ENCODE measurements at places on chromosomes 4 and X.

DNA sequence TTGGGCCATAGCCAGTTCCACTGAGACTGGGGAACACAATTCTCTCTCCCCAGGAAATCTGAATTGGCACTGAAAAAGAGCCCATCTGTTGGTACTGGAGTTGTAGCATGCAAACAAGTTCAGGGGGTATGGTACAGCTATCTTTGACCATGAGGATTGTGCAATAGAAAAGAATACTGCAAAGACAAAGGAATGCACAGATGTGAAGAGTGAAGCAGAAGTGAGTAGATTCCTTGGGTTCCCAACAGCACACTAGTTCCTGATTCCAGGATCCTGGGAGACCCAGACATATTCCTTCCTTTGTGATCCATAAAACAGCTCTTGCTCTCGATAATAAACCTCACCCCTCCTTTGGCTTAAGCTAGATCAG, 43.3 kb upstream of the CTAG2 start:
- H3K27ac ChIP-seq = no peak overlapping the region
- H3K27me3 ChIP-seq = no peaks in the 10 kb centered on the region
- no peak for DNase-seq
- peaks cover 4% of the 10 kb centered on the region for H3K4me1 ChIP-seq
- peaks cover 19% of the 10 kb centered on the region for H3K36me3 ChIP-seq

DNA sequence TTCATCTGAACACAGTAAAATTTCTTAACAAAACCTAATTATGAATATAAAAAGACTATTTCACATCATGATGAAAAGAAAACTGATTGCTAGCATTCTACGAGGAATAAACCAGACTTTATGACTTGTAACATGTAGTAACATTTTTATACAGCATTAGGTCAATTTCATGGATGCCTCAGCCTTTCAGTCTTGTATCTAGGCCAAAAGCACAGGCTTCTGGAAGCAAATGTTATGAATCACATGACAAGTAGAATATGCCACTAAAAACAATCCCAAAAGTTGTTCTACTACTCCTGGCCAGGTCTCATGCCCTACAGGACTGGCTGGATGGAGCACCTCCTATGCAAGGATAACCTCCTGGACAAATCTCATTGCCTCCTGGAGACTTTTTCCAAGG, 101.2 kb downstream of the ARHGAP6 start:
- no peaks in the 10 kb centered on the region for H3K36me3 ChIP-seq
- no peak overlapping the region for H3K27ac ChIP-seq
- no peaks in the 10 kb centered on the region for H3K4me1 ChIP-seq
- no peak overlapping the region for H3K4me3 ChIP-seq
- no peaks in the 10 kb centered on the region for H3K27me3 ChIP-seq

DNA sequence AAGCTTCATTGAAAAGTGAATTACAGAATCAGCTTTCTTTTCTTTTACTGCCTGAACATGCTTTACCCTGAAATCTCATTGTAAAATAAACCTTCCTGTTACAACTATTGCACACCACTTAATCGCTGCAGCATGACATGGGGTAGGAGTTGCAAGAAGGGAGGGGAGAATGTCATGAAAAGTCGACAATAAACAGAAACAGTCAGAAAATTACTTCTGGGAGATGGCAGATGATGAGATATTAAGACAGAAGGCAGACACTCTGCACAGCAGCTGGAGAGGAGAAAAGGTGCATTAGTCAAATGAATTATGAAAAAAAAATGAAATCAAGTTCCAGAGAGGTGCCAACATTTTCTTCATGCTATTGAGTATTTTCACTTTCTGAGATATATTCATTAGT, 287.7 kb downstream of the PCDH7 start:
- no peak overlapping the region for H3K4me3 ChIP-seq
- H3K27me3 ChIP-seq = no peaks in the 10 kb centered on the region

GRCh38 chr4:67160394-67160793, 384.9 kb downstream of the CENPC start:
- H3K27me3 ChIP-seq = no peaks in the 10 kb centered on the region
- no peaks in the 10 kb centered on the region for H3K4me1 ChIP-seq
- no peak for DNase-seq
- no peak overlapping the region for H3K4me3 ChIP-seq
- H3K27ac ChIP-seq = no peak overlapping the region

GRCh38 chrX:119935215-119935874, 8.2 kb downstream of the NKAP start:
- H3K27me3 ChIP-seq = no peaks in the 10 kb centered on the region
- H3K36me3 ChIP-seq = peaks cover 10% of the 10 kb centered on the region
- H3K27ac ChIP-seq = no peak overlapping the region
- H3K4me3 ChIP-seq = no peak overlapping the region
- DNase-seq = no peak

GRCh38 chr4:7389719-7390118, 45.0 kb downstream of the PSAPL1 start:
- H3K27ac ChIP-seq = no peak overlapping the region
- no peak overlapping the region for H3K4me3 ChIP-seq
- H3K27me3 ChIP-seq = no peaks in the 10 kb centered on the region
- no peak for DNase-seq

GRCh38 chr4:55397520-55398321, 2.0 kb downstream of the TMEM165 start:
- H3K4me1 ChIP-seq = peaks cover 22% of the 10 kb centered on the region
- DNase-seq = no peak
- H3K27me3 ChIP-seq = no peaks in the 10 kb centered on the region
- H3K36me3 ChIP-seq = peaks cover 12% of the 10 kb centered on the region

- no peak overlapping the region for H3K4me3 ChIP-seq
- no peak overlapping the region for H3K27ac ChIP-seq
- no peaks in the 10 kb centered on the region for H3K36me3 ChIP-seq
- H3K4me1 ChIP-seq = no peaks in the 10 kb centered on the region
Observed at GRCh38 chrX:50978920-50979682, 68.6 kb downstream of the BMP15 start.

DNA sequence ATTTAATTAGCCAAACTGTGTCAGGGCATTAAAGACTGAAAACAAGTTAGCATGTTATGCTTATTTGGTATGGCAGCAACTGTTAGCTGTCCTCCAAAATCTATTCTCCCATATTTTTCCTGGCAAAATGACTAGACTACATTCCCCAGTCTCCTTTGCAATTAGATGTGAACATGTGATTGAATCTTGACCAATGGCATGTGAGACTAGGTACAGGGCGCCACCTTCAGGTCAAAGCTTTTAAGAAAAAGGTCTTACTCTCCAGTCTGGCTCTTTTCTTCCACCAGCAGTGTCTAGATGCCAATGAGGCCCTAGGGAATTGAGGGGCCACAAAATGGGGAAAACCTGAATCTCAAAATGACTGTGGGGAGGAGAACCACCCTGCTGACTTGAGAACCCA, 408.2 kb downstream of the SMARCA1 start:
- DNase-seq = no peak
- H3K27ac ChIP-seq = no peak overlapping the region
- no peaks in the 10 kb centered on the region for H3K36me3 ChIP-seq
- no peaks in the 10 kb centered on the region for H3K27me3 ChIP-seq
- no peaks in the 10 kb centered on the region for H3K4me1 ChIP-seq
- no peak overlapping the region for H3K4me3 ChIP-seq

DNA sequence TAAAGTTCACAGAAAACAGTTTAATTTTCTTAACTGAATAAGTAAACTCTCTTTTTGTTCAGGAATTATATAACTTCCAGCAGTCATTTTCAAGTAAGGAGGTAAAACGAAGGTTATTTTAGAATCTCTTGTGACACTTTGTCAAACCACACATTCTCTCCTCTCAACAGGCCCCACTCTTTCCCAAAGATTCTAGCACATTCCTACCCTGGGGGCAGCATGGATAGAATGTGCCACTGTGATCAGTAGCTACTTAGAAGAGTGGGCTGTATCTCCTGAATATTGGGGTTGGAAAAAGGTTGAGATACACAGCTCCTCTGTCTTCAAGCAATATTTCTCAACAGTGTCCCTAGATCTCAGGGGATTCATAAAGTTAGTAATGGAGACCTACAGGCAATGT, 157.6 kb downstream of the EMCN start:
- H3K4me1 ChIP-seq = no peaks in the 10 kb centered on the region
- no peaks in the 10 kb centered on the region for H3K36me3 ChIP-seq
- H3K4me3 ChIP-seq = no peak overlapping the region
- no peak for DNase-seq
- no peak overlapping the region for H3K27ac ChIP-seq
- H3K27me3 ChIP-seq = no peaks in the 10 kb centered on the region

DNA sequence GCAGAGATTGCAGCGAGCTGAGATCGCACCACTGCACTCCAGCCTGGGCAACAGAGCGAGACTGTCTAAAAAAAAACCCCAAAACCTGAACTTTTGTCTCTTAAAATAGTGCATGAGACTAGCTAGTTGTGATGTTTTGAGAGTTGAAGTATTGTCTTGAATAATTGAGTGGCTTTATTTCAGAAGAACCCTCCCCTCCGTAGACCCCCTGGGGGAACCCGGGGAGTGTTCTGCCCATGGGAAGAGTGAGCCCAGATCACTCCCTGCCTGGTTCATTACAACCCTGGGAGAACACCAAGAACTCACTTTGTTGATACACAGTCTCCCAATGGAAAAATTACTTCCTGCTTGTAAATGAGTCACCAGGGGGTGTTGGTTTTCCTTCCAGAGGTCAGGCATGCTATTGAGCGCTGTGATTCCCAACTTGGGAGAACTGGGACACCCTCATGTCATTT, 65.3 kb upstream of the SHISA3 start:
- no peaks in the 10 kb centered on the region for H3K36me3 ChIP-seq
- no peaks in the 10 kb centered on the region for H3K4me1 ChIP-seq
- no peak overlapping the region for H3K27ac ChIP-seq
- no peaks in the 10 kb centered on the region for H3K27me3 ChIP-seq
- no peak overlapping the region for H3K4me3 ChIP-seq

- H3K4me3 ChIP-seq = no peak overlapping the region
- DNase-seq = no peak
- no peaks in the 10 kb centered on the region for H3K27me3 ChIP-seq
- H3K27ac ChIP-seq = no peak overlapping the region
Observed at GRCh38 chr4:82787342-82787741, 11.3 kb downstream of the SCD5 start.

GRCh38 chrX:16953606-16954211, 7.3 kb downstream of the REPS2 start:
- H3K27ac ChIP-seq = no peak overlapping the region
- H3K27me3 ChIP-seq = peaks cover under 1% of the 10 kb centered on the region
- no peaks in the 10 kb centered on the region for H3K4me1 ChIP-seq
- H3K36me3 ChIP-seq = no peaks in the 10 kb centered on the region
- no peak for DNase-seq

DNA sequence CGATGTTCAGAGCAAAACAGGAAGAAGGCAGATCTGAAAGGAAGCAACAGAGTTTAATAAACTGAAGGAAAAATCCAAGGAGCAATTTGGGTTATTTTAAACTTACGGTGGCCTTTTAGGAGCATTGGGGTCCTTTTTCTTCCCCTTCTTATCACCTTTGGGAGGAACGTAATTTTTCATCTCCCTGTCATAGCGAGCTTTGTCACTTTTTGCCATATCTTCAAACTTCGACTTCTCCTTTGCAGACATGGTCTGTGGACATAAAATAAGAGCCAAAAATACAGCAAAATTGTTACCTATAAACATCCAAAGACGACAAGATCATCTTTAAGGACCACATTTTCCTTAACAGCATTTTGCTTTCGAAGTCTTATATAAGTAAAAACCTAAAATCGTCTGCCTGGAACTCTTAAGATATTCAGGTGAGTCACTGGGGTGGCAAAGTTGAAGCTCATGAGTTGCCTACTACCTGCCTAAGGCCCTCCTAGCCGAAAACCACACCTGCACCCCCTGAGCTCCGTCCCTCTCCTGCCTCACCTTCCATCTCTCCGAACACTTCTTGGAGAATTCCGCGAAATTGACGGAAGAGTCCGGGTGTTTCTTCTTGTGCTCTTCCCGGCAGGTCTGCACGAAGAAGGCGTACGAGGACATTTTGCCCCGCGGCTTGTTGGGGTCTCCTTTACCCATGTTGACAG, 1.0 kb downstream of the HMGB2 start:
- H3K4me3 ChIP-seq = peak overlapping the region; percentile 94
- no peak for DNase-seq
- peaks cover 50% of the 10 kb centered on the region for H3K36me3 ChIP-seq
- H3K4me1 ChIP-seq = peaks cover 10% of the 10 kb centered on the region
- no peaks in the 10 kb centered on the region for H3K27me3 ChIP-seq
- peak overlapping the region; percentile 90 for H3K27ac ChIP-seq

- no peak overlapping the region for H3K4me3 ChIP-seq
- H3K27ac ChIP-seq = no peak overlapping the region
- no peaks in the 10 kb centered on the region for H3K27me3 ChIP-seq
- DNase-seq = no peak
Observed at GRCh38 chrX:11591723-11592346, 73.9 kb downstream of the ARHGAP6 start.

GRCh38 chrX:57070185-57070984, 51.0 kb downstream of the SPIN2B start:
- H3K36me3 ChIP-seq = no peaks in the 10 kb centered on the region
- H3K27me3 ChIP-seq = peaks cover 2% of the 10 kb centered on the region

DNA sequence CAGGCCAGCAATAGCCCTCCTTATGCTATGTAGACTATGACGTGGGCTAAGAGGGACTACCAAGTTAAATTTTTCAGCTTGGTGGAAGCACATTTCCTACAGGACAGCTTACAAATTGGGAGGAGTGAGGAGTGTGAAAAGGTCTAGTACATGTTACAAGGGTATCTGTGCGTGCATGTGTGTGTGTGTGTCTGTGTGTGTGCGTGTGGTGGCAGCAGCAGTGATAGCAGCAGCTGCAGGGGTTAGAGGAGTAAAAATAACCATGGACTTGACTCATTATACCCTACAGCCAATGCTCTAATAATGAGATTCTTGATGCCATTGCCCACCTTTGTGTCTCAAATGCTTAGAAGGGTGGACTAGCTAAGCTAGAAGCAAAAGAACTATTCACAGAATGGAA, 88.6 kb downstream of the SLC9A7 start:
- H3K4me1 ChIP-seq = no peaks in the 10 kb centered on the region
- H3K27me3 ChIP-seq = no peaks in the 10 kb centered on the region
- H3K27ac ChIP-seq = no peak overlapping the region
- no peak overlapping the region for H3K4me3 ChIP-seq
- no peaks in the 10 kb centered on the region for H3K36me3 ChIP-seq

DNA sequence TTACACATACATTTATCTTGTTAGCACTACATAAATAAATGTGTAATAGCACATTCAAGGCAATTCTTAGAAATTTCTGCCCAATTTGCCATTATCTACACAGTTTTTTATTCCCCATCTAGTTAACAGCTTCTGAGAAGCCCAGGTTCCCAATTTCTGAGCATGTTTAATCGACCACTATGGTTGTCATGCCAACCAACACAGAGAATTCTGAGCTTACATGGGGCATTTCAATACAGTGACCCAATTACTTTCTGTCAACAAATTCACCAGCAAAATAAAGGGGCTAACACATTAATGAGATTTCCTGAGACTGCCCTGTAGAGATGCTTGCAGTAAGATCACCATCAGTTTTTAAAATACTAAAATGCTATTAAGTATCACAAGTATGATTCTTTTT, 22.0 kb downstream of the GPM6A start:
- no peak overlapping the region for H3K27ac ChIP-seq
- no peak overlapping the region for H3K4me3 ChIP-seq

- H3K4me3 ChIP-seq = no peak overlapping the region
- no peaks in the 10 kb centered on the region for H3K27me3 ChIP-seq
- no peaks in the 10 kb centered on the region for H3K36me3 ChIP-seq
- no peak for DNase-seq
Observed at GRCh38 chr4:57043347-57044251, 64.9 kb downstream of the POLR2B start.

Measured in thymus (tissue), 14 donors.